ENCODE measurements at places on chromosomes 1 and 21.

DNA sequence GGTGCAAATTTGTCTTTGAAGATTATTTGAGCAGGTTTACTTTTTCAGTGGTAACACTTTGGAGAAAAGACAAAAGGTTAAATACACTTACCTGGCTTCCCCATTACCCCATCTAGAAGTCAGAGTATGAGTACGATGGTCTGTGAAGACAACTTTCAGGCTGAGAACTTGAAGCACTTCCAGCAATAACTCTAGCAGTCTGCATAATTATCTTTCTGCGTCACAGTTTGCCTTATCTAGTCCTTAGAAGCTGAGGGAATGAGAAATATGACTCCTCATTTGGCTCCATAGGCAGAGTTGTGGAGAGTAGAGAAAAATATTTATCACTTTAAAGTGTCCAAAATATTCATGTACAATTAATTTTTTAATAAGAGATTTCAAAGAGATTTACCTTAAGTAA lies 323.4 kb upstream of the CAMK1G start:
- no peak for DNase-seq
- no peaks in the 10 kb centered on the region for H3K36me3 ChIP-seq
- H3K27ac ChIP-seq = no peak overlapping the region
- no peaks in the 10 kb centered on the region for H3K4me1 ChIP-seq

- no peak overlapping the region for H3K27ac ChIP-seq
- no peak overlapping the region for H3K4me3 ChIP-seq
- peaks cover 6% of the 10 kb centered on the region for H3K36me3 ChIP-seq
- H3K4me1 ChIP-seq = peaks cover 5% of the 10 kb centered on the region
Measured at GRCh38 chr1:55284856-55285255, 69.7 kb upstream of the USP24 start.

- no peaks in the 10 kb centered on the region for H3K4me1 ChIP-seq
- no peak overlapping the region for H3K27ac ChIP-seq
- H3K4me3 ChIP-seq = no peak overlapping the region
- DNase-seq = no peak
- peaks cover 33% of the 10 kb centered on the region for H3K36me3 ChIP-seq
- H3K27me3 ChIP-seq = no peaks in the 10 kb centered on the region
Measured at GRCh38 chr1:19728413-19729145, 63.9 kb downstream of the HTR6 start.

DNA sequence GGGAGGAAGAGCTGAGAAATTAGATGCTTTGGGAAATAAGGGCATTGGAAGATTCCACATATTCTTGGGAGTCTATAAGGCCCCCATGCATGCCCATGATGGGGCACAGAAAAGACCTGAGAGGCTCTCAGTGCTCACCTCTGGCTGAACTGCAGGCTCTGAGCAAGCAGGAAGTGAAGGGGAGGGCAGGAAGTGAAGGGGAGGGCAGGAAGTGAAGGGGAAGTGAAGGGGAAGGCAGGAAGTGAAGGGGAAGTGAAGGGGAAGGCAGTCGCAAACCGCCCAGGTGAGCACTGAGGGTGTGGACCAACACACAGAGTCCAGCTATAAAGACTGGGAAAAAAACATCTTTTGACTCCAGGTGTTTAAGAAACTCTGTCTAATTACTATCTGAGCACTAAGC lies 3.5 kb downstream of the KRTAP10-9 start:
- no peak for DNase-seq
- no peaks in the 10 kb centered on the region for H3K4me1 ChIP-seq
- H3K36me3 ChIP-seq = no peaks in the 10 kb centered on the region
- peaks cover 21% of the 10 kb centered on the region for H3K27me3 ChIP-seq
- H3K27ac ChIP-seq = no peak overlapping the region

DNA sequence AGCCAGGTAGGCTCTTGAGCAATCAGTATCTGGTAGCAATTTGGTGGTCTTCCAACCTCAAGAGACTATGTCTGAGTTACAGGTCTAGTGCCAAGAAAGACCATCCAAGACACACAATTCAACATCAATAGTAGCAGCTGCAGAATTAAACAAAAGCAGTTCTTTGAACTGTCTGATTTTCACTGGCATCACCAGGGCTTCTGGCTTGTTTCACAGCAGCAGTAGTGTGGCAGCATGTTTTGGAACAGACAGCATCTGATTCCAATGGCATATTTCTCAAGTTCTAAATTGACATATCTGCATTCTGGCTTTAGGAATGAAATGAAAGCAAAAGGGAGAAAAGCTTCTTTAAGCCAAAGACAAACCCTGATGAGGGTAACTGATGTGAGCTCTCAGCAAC lies 334.7 kb upstream of the PRMT6 start:
- no peak for DNase-seq
- no peaks in the 10 kb centered on the region for H3K4me1 ChIP-seq
- H3K4me3 ChIP-seq = no peak overlapping the region
- no peak overlapping the region for H3K27ac ChIP-seq
- H3K27me3 ChIP-seq = no peaks in the 10 kb centered on the region

DNA sequence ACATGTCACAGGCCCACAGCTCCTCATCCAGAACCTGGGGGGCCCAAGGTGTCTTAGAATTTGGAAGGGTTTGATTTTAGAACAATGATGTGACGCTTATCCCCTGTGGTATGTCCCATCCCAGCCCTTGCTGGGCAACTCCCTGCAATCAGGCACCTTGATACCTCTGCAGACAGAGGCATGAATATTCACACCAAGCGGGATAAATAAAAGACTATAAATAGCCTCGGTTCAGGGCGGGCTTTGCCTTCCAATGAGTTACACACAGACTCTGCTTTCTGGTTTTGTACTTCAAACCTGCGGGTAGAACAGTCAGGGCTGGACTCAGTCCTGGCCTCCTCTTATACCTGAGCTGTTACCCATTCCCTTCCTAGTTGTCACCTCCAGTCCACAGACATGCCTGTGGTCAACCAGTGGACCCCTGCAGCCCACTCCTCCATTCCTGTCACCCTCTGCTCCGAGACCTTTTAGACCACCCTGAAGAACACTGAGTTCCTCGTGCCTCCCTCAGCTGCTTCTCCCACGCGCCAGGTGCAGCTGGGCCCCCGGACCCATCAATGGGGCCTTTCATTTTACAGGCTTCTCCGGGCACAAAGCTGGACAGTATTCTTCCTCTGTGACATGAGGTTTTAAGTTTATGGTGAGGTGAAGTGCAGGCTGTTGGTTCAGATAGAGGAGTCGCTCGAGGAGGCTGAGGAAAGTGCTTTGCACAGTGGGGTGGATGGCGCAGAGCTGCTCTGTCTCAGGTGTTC lies 120.1 kb upstream of the TNR start:
- H3K27me3 ChIP-seq = peaks cover 27% of the 10 kb centered on the region
- no peak overlapping the region for H3K27ac ChIP-seq
- no peak for DNase-seq
- no peaks in the 10 kb centered on the region for H3K4me1 ChIP-seq
- no peak overlapping the region for H3K4me3 ChIP-seq

GRCh38 chr1:41371630-41372599 lies 10.7 kb downstream of the FOXO6 start:
- H3K27me3 ChIP-seq = peaks cover 18% of the 10 kb centered on the region
- H3K36me3 ChIP-seq = peaks cover 6% of the 10 kb centered on the region
- no peak overlapping the region for H3K27ac ChIP-seq
- H3K4me1 ChIP-seq = peaks cover 18% of the 10 kb centered on the region

GRCh38 chr1:236103646-236104218 lies 38.6 kb upstream of the GPR137B start:
- peak; percentile 82 for DNase-seq
- H3K27me3 ChIP-seq = no peaks in the 10 kb centered on the region
- H3K36me3 ChIP-seq = peaks cover 3% of the 10 kb centered on the region
- H3K27ac ChIP-seq = no peak overlapping the region
- H3K4me1 ChIP-seq = peaks cover 7% of the 10 kb centered on the region
- no peak overlapping the region for H3K4me3 ChIP-seq

DNA sequence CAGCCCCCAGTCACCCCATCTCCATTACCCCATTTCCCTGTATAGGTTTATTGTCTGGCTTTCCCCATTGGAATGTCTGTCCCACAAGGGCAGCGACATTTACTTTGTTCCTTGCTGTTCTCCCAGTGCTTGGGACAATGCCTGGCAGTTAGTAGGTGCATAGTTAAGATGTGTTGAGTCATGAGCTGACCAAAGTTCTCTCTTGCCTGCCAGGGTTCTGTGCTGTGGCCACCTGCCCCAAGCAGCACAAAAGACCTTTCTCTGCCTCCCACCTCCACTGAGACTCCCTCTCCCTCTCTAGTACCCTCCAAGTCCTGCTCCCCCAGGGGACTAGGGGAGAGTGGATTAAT lies 40.0 kb downstream of the TMCO4 start:
- DNase-seq = no peak
- no peak overlapping the region for H3K4me3 ChIP-seq
- H3K36me3 ChIP-seq = peaks cover 20% of the 10 kb centered on the region
- peaks cover 6% of the 10 kb centered on the region for H3K4me1 ChIP-seq
- no peaks in the 10 kb centered on the region for H3K27me3 ChIP-seq
- H3K27ac ChIP-seq = no peak overlapping the region

- peak overlapping the region; percentile 88 for H3K27ac ChIP-seq
- H3K27me3 ChIP-seq = no peaks in the 10 kb centered on the region
- H3K4me3 ChIP-seq = peak overlapping the region; percentile 90
- peaks cover 44% of the 10 kb centered on the region for H3K36me3 ChIP-seq
- DNase-seq = peak; percentile 45
Measured at GRCh38 chr1:153945131-153945794, 1.3 kb downstream of the DENND4B start.

DNA sequence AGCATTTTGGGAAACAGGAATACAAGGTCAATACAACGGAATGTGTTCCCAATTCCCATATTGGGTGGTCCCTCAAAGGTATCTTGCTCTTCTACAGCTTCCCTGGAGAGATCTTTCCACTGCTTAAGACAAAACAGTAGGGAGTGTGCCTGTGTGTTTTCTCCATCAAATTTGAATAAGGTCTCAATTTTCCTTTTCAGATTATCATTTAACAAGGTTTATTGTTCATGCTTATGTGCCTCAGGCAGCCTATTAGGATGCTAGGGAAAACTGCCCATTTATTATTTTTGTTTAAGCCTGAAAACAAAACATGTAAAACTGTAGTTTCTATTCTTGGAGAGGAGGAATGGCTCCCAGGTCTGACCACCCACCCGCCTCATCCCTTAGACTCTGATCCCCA lies 622.7 kb downstream of the LMO4 start:
- H3K27ac ChIP-seq = no peak overlapping the region
- H3K4me3 ChIP-seq = no peak overlapping the region
- H3K4me1 ChIP-seq = peaks cover 16% of the 10 kb centered on the region
- no peaks in the 10 kb centered on the region for H3K36me3 ChIP-seq
- no peaks in the 10 kb centered on the region for H3K27me3 ChIP-seq

GRCh38 chr21:45003331-45004058 lies 63.7 kb downstream of the SLX9 start:
- no peak overlapping the region for H3K4me3 ChIP-seq
- no peak for DNase-seq
- H3K4me1 ChIP-seq = peaks cover 7% of the 10 kb centered on the region
- H3K27ac ChIP-seq = no peak overlapping the region
- peaks cover 9% of the 10 kb centered on the region for H3K36me3 ChIP-seq

GRCh38 chr1:89719502-89720306 lies 86.8 kb downstream of the LRRC8C start:
- H3K27ac ChIP-seq = peak overlapping the region; percentile 21
- peak; percentile 56 for DNase-seq
- peak overlapping the region; percentile 27 for H3K4me3 ChIP-seq
- no peaks in the 10 kb centered on the region for H3K27me3 ChIP-seq
- no peaks in the 10 kb centered on the region for H3K36me3 ChIP-seq
- H3K4me1 ChIP-seq = peaks cover 20% of the 10 kb centered on the region

GRCh38 chr1:162937716-162938395 lies 76.9 kb upstream of the CCDC190 start:
- peaks cover 7% of the 10 kb centered on the region for H3K4me1 ChIP-seq
- H3K36me3 ChIP-seq = no peaks in the 10 kb centered on the region
- no peak overlapping the region for H3K4me3 ChIP-seq

DNA sequence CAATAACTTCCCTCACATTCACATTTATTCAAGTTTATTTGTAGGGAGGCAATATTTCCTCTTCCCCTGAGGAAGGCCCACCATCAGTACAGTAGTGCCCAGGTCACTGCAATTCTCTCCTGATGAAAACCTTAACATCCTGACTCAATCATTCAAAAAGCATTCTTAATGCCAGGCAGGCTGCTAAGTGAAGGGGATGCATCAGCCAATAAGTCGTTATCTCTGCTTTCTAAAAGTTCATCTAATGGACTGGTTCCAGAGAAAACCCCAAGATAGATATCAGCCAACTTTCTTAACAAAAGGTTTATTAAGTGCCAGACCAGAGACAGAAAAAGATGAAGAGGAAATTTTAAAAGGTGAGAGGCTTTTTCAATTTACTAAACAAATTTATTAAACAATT lies 17.3 kb downstream of the OTUD7B start:
- H3K36me3 ChIP-seq = peaks cover 21% of the 10 kb centered on the region
- no peak for DNase-seq
- peaks cover 27% of the 10 kb centered on the region for H3K4me1 ChIP-seq
- no peak overlapping the region for H3K27ac ChIP-seq

- H3K4me3 ChIP-seq = no peak overlapping the region
- H3K27me3 ChIP-seq = no peaks in the 10 kb centered on the region
- no peaks in the 10 kb centered on the region for H3K4me1 ChIP-seq
Measured at GRCh38 chr1:21673277-21673780, 4.2 kb upstream of the RAP1GAP start.

GRCh38 chr1:119316870-119317416 lies 51.6 kb upstream of the HAO2 start:
- H3K27ac ChIP-seq = no peak overlapping the region
- no peaks in the 10 kb centered on the region for H3K27me3 ChIP-seq
- H3K4me1 ChIP-seq = no peaks in the 10 kb centered on the region
- DNase-seq = no peak
- no peaks in the 10 kb centered on the region for H3K36me3 ChIP-seq

DNA sequence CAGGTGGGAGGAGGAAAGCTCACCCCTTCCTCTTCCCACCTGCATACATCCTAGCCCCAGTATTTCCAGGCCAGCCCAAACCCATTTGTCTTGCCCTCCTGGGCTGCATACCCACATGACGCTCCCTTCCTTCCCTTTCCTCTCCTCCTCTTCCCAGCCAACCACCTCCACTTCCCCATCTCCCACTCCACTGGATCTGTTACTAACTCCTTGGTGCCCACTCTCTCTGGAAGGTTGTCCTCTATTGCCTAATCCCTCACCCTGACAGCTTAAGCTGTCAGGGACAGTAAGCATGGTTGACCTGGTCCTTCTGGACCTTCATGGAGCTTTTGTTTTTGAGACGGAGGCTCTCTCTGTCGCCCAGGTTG lies 23.0 kb upstream of the SYNC start:
- no peak overlapping the region for H3K4me3 ChIP-seq
- peaks cover 16% of the 10 kb centered on the region for H3K4me1 ChIP-seq
- no peak overlapping the region for H3K27ac ChIP-seq
- no peak for DNase-seq
- no peaks in the 10 kb centered on the region for H3K36me3 ChIP-seq

- H3K36me3 ChIP-seq = no peaks in the 10 kb centered on the region
- no peak for DNase-seq
- peaks cover 40% of the 10 kb centered on the region for H3K27me3 ChIP-seq
- no peak overlapping the region for H3K4me3 ChIP-seq
- no peaks in the 10 kb centered on the region for H3K4me1 ChIP-seq
- no peak overlapping the region for H3K27ac ChIP-seq
Measured at GRCh38 chr21:31847761-31848160, 25.1 kb upstream of the HUNK start.
